Skeletal muscle cell (primary cell): ENCODE measurements at places on chromosomes 7 and 10.

DNA sequence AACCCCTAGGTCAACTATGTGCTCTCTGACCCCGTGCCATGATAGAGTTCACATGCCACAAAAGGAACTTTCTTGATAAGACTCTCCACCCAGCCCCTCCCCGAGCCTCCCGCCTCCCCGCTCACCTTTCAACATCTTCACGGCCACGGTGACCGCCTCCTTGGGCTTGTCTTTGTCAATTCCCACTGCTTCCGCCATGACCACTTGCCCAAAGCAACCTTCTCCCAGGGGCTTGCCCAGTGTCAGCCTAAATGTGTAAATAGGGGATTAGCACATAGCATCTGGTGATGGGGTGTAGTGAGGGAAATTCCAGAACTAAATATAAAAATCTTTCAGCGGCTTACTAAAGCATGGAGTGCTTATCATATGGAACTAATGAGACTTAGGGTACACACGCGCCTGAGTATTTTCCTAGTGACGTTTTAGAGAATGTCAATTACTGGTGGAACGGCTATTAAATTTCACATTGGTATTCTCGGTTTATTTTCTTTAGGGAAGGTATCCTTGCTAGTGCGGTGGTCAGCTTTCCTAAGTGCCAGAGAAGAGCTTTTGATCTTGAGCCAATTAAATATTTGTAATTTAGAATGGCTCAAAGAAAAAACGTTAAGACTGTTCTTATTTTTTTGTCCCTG lies 97.4 kb downstream of the FGFR2 start:
- no peak for DNase-seq

DNA sequence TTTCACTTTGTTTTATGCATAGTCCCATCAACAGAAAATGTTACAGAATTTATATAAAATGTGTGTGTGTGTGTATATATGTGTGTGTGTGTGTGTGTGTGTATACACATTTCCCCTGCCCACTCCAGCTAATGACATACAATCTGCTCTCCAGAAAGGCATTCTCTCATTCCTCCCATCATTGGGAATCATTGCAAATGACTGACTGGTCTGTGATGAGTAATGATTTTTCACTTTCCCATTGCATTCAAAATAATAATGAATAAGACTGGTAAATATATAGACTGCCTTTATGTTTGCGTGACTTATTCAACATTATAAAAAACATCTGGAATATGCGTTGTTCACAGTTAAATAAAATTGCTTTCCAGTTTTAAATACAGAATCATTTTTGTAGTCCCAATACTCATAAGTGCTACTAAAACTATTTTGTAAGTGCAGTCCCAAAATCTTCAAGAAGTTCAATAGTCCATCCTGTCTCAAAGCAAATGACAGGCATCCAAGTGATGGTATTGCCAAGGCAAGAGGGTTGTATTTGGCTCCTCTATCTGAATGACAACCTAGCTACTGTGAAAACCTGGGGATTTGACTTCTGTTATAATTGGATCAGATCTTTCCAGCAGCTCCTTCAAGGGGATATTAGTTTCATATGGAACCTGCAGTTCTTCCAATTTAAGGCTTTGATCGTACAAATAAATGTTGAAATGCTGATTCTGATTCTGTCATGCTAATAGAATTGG lies 150.9 kb downstream of the POLR1F start:
- DNase-seq: peak; percentile 65

- DNase-seq: peak; percentile 16
These were observed 244.4 kb downstream of the RPS24 start for GRCh38 chr10:78278058-78278404.

- no peak for DNase-seq
These were observed 55.4 kb downstream of the MICALL2 start for GRCh38 chr7:1403638-1404459.

DNA sequence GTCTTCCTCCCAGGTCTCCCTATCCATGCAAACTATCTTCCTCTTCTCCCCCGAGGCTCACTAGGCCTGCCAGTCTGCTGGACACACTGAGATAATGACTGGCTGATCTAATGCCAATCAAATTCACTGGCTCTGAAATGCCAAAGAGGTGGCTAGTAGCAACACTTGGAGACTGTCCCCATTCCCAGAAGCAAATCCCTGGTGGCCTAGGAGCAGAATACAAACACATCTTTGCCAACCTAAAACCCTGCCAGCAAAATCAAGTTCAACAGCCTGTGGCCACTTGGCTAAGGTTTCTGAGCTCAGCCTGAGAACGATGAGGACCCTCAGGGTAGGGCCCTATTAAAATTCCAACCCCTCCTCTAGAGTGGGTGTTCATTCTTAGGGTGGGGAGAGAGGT lies 46.6 kb downstream of the SH3PXD2A start:
- no peak for DNase-seq
